Placental epithelial cell (primary cell): ENCODE measurements at places on chromosomes 3 and 15. TPM values are rescaled to one million over a fixed set of nuclear protein-coding genes. Genes with fewer than 3 reads are reported as not detected.

The WNT7A gene
- total RNA-seq = 2.0 and 6.8 TPM in 2 replicates

The SLC28A1 gene
- total RNA-seq = not detected in 2 replicates

The GPR160 gene
- 0.11 TPM in 1 of 2 replicates, not detected in the other for total RNA-seq

The GPR62 gene
- total RNA-seq = under 0.01 TPM in 1 of 2 replicates, not detected in the other

The CEP63 gene
- total RNA-seq = 7.9 and 10.6 TPM in 2 replicates

The SLC22A13 gene
- total RNA-seq = 2.6 and 3.1 TPM in 2 replicates

The SAMD7 gene
- total RNA-seq = not detected in 2 replicates
